NCI-H226 (cell line): ENCODE measurements at places on chromosomes 4 and X.
A peak's percentile ranks its signal among the peaks of the same experiment; 100 is the strongest.

DNA sequence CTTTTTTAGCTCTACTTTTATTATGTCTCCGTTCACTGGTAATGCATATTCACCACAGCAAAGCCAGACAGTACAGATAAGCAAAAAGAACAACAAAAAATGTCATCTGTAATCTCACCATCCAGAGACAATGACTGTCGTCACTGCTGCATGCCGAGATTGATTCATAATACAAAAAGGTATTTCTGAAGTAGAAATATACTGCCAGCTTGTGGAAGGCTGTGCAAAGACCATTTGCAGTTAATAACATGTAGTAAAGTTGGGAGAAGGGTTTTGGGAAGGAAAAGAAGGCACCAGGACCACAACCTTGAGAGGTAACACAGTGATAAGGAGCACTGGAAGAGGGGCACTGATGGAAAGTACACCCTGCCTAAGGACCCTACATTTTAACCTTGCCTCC is 223.0 kb upstream of the ZIC3 start:
- no peak for DNase-seq

DNA sequence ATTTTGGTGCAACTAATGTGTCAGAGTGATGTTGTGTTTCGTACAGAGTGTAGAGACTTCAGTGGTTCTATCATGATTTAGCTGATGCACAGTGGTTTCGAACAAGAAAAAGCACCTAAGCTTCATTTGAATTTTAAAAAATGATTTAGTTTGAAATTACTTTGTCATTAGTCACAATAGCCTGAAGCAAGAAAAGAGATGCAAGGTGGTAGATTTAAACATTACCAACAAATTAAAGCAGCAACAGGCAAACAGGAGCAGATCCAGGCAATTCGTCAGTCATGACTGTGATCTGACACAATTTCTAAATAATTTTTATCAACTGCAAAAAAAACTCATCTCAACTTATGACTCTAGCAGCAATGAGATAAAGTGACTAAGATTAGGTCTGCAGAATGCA is 24.6 kb upstream of the COX7B2 start:
- peak; percentile 63 for DNase-seq

- no peak for DNase-seq
Measured at GRCh38 chr4:33975995-33976394, 2268.3 kb downstream of the ARAP2 start.

DNA sequence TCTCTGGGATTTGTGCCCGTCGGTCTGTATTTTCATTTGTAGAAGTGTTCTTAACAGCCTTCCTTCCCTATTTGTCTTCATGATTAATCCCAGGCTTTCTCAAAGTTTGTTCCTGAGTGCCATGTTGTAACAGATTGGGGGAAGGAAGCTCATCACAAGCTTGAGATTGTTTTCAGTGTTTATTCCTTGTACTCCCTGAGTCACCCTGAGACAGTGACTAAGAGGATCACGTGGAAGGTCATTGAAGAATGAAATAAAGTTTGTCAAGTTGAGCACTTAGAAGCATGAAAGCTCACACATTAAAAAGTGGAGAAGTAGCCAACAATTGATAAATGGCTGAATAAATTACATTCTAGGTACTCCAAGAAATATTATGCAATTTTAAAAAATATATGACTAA is 153.5 kb upstream of the FAM241A start:
- peak; percentile 20 for DNase-seq

- DNase-seq: peak; percentile 92
Measured at GRCh38 chr4:66489783-66490452, 819.6 kb upstream of the EPHA5 start.
